H9 (cell line): ENCODE measurements at places on chromosomes 5 and 9.
A peak's percentile ranks its signal among the peaks of the same experiment; 100 is the strongest.

DNA sequence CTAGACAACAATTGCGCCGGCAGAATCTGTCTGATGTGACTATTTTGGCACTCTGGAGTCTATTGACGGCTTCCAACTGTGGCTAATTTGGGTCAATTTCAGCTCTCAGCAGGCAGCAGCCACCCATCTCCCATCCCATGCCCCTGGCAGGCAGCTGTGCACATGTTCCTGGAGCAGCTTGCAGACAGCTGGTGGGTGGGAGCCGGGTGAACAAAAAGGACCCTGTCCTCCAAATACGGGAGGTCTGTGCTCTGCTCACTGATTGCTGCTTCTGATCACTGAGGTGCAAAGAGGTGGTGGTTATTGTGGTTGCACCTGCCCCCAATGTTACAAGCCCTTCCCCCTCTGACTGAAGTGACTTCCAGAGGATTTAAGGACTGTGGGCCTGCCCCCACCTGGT is 45.0 kb upstream of the N4BP3 start:
- DNase-seq: no peak

- DNase-seq: no peak
These were observed 182.1 kb downstream of the SNCAIP start for GRCh38 chr5:122494109-122494508.

GRCh38 chr5:142572006-142572405 is 113.9 kb downstream of the FGF1 start:
- DNase-seq: no peak

GRCh38 chr5:60339691-60340201 is 360.2 kb downstream of the DEPDC1B start:
- DNase-seq: no peak

GRCh38 chr9:128371630-128372117 is 500 bp downstream of the URM1 start:
- no peak for DNase-seq

DNA sequence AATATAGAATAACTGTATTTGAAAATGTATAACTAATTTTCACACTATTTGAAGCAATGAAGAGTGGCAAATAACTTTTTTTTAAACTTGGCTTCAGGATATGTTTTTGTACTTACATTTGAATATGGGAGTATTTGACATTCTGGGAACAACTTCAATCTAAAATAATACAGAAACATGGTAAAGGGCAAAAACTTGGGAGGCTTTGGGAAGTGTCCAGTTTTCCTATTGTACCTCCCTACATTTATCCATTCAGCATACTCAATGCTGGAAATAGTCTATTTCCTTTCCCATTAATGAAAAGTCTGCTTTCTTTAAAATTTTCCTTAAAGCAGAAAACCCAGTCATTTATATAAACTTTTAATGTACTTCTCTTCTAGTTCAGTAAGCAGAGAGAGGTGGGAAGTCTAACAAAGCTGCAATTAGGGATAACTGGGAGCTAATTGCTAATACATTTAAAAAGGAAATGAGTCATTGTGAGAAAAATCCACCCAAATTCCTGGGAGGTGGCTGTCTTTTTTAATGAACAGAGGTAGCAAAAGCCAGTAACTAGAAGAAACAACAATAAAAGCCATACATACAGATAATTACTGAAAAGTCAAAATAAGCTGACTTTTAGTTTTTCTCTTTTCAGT is 128.8 kb downstream of the FBN2 start:
- DNase-seq: no peak

GRCh38 chr5:417301-418161 is 25.4 kb upstream of the EXOC3 start:
- DNase-seq: no peak

GRCh38 chr9:99411068-99411467 is 189.0 kb downstream of the SEC61B start:
- no peak for DNase-seq

DNA sequence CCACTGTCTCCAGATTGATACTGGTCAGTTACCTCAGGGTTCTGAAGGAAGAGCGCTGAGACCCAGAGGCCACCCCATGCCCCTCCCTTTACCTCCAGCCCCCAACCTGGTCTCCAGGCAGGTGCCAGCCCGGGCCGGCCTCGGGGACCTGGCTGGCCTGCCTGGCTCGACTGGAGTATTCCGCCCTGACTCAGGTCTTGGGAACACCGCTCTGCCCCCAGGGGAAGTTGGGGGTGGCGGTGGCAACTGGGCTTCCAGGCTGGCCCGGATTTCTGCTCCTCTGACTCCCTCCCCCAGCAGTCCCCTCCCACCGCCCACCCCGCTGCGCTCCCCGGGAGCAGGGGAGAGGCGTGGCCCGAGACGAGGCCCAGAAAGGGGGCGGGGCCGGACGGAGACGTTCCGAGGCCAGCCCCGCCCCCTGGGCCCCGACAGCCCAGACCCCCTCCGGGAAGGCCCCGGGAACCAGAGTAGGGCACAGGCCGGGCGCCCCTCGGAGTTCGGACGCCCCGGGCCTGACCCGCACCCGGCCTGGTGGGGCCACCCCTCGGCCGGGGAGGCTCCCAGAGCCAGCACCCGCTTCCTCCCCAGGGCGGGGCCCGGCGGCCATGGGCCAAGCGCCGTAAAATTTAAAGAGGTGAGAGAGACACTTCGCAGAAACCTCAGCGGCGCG is 82.5 kb upstream of the ZBTB43 start:
- peak; percentile 88 for DNase-seq

GRCh38 chr5:105146867-105147266 is 1584.3 kb upstream of the NUDT12 start:
- no peak for DNase-seq

GRCh38 chr9:76652894-76653293 is 111.3 kb upstream of the PCA3 start:
- DNase-seq: no peak

- DNase-seq: no peak
These were observed 1.5 kb upstream of the MARCHF3 start for GRCh38 chr5:127031863-127032232.
